ENCODE measurements at places on chromosomes 13 and 19. TPM values are rescaled to one million over a fixed set of nuclear protein-coding genes. Genes with fewer than 3 reads are reported as not detected.

- DNase-seq, result peak; percentile 81
Measured at GRCh38 chr13:20160306-20161274, at the start of gene GJA3. Gene GJA3, minus strand, starts transcription at chr13:20161052. Its CDS starts 17,764 bp downstream, at chr13:20143288.

GRCh38 chr19:44552324-44552723, 22.8 kb upstream of the CEACAM20 start:
- no peak for DNase-seq

- no peak for DNase-seq
Measured at GRCh38 chr19:33520048-33520643, 1.4 kb downstream of the PEPD start.

GRCh38 chr13:22252281-22252830, 581.5 kb downstream of the FGF9 start:
- DNase-seq, result no peak

Gene STOML3
- total RNA-seq, result not detected

Gene PTH2
- not detected for total RNA-seq

Gene PTPRH
- total RNA-seq, result 10.7 TPM

Measured in mesothelial cell of epicardium (in vitro differentiated cells).